ENCODE measurements at places on chromosomes 2 and 18.

DNA sequence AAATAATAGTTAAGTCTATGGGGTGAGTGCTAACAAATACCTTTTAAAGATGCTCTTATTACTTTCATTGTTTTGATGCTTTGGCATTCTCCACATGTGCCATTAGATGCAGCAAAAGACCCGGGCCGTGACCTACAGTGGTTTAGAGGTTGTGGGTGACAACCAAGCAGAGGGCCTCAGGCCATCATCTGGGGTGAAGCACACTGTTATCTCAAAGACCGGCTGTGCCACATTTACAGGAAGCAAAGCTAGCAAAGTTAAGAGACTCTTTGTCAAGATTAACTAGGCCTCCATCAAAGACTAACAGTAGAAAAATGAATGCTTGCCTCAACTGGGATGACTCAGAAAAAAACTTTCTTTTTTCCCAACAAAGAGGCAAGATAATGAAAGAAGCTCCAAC is 695.3 kb downstream of the SATB2 start:
- no peak for DNase-seq

DNA sequence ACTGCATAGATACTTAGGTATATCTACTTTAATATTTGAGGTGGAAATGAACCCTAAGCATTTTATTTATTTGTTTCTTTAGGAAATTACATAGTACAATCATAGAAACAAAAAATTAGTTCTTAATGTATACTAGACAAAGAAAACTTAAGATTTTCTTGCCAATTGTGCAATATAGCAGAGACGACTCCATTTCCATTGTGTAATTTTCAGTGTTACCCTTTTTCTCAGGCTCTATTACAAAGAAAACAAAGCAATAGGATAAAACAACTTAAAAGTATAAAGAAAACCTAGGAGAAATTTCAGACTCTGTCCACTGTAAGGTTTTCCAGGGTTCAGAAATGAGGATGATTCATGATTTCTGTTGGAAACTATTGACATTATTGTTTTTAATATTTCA is 89.0 kb upstream of the SERTAD2 start:
- DNase-seq: no peak

GRCh38 chr2:150589681-150590080 is 102.2 kb upstream of the RND3 start:
- DNase-seq: no peak

GRCh38 chr2:11163439-11164317 is 8.4 kb downstream of the SLC66A3 start:
- no peak for DNase-seq

DNA sequence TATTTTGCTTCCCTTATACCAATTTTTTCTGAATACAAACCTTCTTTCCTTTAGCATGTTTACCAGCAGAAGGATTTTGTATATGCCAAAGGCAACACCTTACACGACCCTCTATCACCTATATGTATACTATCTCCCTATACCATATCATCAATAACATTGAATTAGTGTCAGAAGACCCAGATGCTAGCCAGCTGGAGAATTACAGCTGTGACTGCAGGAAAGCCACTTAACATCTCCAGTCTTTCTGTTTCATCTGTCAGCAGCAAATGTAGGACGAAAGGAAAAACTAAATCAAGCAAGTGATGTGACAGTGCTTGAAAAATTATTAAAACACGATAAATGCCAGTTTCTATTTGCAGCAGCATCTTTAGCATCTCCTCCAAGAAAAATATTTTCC is 193.7 kb downstream of the STK39 start:
- no peak for DNase-seq

DNA sequence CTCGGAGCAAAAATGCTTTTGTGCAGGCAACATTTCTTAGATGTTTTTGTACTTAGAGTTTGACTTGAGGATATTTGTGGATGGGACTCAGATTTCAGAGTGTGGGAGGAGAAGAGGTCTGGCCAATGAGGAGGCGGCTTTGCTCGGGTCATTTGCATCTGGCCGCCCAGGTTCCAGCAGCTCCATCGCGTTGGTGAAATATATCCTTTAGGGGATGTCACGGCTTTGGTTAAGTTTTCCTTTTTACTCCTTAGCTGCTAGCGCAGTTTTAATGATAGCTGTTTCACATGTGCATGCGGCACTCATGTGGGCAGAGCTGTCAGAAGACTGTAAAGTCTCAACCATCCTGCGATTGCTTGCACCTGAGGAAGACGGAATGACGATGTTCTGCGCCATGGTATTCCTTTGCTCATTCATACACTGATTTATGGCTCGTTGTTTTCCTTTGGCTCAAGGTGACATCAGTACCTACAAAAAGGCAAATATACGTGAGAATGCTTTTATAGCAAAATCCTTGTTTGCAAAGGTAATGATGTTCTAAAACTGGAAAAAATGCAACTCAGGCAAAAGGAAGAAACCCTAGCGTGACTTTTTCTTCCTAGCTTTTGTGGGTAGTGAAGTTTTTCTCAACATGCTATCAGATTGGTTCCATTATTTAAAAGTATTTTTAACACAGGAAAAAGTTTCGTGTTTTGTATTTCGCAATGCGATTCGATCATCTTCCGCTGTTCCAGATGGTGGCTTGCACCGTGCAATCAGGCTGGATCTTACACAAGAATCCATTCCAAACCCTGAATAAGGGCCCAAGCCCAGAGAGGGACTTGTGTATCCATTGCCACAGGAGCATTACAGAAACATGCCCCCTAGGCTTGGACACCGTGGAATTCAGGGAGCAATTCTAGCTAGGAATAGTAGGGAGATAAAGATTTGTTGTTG is 70.5 kb upstream of the ZNF516 start:
- no peak for DNase-seq

DNA sequence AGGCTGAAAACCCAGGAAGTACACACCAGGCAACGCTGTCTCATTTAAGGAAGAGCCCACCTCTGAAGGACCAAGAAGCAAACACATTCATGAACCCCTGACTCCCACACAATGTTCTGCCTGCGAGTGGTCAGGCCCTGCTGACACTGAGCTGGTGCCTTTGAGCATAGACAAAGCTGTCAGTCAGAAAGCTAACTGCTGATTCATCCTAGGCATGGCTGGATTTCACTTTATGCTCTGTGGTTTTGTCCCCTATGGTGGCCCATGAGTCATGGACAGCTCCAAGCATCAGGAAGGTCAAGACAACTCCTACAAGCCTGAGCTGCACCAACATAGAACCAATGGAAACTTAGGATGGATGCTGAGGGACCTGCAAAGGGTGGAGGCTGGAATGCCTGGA is 78.9 kb downstream of the UXS1 start:
- DNase-seq: no peak

DNA sequence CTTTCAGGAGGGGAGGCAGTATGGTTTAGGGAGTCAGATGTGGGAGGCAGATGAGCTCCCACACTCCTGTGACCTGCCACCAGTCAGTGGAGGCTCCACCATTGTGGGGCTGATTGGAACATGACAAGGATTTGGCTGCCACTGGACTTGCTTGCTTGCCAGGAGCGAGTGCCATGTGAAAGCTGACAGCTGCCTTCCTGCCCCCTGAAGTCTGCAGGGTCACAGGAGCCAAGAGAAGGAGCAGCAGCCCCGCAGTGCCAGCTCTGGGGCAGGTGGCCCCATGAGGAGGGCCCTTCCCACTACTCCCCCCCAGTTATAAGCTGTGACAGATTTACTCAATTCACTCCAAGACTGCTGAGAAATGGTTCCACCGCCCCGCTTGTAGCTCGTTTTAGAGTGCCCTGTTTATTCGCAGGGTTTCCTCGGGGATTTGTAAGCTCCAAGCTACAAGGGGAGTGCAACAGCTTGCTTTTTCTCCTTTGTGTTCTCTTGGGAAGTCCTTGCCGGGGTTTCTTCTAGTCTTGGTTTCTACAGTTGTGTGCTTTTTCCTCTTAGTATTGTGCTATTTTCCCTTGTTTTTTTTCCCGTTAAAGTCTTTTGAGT is 414.3 kb downstream of the MEIS1 start:
- no peak for DNase-seq

- no peak for DNase-seq
Observed at GRCh38 chr2:239216614-239217273, 184.1 kb downstream of the HDAC4 start.

DNA sequence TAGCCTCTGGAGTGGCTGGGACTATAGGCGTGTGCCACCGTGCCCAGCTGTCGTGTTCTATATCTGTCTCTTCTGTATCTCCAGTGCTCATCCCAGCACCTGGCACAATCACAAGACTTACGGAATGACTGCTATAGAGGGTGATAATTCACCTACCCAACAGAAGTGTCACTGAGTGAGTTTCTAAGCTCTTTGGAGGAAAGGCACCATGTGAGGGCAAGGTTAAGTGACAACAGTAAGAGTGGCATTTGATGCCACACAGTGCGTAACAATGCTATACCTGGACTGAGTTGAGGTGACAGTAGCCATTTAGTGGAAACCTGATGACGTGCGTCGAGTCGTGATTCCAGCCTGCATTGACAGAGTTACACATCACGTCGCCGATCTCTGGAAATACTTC is 89.0 kb downstream of the KCTD1 start:
- no peak for DNase-seq

GRCh38 chr2:218832520-218832919 is 917 bp upstream of the PRKAG3 start:
- no peak for DNase-seq

GRCh38 chr18:55102958-55103456 is 143.7 kb upstream of the CCDC68 start:
- no peak for DNase-seq

DNA sequence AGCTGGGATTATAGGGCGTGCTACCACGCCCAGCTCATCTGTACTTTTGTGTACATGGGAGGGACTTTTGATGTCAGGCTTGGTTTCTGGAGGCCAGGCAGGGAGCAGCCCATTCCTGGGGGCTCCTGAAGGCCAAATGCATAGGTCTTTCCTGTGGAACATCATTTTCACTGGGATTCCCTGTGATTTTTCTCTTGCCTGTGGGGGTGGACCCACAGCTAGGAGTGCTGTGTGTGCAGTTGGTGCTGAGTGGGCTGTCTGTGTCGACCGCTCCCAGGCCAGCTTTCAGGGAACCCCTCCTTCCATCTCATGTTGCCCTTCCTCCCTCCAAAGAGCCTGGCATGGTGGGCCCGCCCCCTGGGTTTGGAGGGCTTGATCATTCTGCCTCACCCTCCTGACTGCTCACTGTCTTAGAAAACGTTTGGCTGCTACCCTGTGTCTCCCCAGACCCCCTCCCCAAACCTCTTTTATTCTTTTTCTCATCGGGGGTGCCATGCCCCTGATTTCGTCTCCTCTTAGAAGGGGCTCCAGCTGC is 10.5 kb downstream of the EFHD1 start:
- no peak for DNase-seq

- DNase-seq: no peak
Observed at GRCh38 chr2:30789670-30790210, 17.5 kb downstream of the CAPN13 start.

DNA sequence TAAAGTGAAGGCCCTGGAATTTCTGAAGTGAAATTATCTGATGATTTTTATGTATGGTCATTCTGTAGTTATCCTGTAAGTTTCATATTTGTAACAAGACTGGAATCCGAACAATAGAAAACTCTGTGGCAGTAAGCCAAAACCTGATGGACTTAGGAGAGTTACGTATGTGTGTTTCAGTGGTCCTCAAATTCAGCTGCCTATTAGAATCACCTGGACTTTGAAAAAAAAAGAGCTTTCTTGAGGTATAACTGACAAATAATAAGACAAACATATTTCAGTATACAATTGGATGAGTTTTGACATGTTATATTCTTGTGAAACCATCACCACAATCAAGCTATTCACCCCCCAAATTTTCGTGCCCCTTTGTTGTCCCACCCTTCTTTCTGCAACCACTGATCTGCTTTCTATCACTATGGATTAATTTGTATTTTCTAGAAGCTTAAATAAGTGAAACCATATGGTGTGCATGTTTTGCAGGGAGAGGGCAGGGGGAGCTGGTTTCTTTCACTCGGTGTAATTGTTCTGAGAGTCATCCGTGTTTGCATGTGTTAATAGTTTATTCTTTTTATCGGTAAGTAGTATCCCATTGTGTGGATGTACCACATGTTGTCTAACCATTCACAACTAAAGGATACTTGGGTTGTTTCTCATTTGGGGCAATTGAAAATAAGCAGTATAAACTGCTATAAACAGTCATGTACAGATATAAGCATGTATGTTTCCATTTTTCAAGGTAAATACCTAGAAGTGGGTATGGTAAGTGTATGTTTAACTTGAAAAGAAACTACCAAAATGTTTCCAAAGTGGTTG is 50.2 kb upstream of the EML4 start:
- no peak for DNase-seq

DNA sequence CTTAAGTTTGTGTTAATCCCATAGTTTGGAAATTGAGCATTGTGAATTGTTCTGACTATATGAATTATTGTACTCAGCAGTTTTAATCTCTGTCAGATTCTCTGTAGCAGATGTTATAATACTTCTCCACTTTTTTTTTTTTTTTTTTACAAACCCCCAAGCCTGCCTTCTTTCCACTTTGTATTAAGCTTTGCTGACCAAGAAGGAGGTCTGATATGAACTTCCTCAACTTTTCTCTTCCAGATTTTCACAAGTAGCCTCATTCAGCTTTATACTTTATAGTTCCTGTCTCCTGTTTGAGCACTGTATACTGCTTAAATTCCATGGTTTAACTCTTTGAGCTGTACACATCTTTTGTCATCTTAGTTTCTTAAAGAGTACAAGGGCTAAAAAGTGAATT is 105.0 kb downstream of the HAUS1 start:
- DNase-seq: no peak

DNA sequence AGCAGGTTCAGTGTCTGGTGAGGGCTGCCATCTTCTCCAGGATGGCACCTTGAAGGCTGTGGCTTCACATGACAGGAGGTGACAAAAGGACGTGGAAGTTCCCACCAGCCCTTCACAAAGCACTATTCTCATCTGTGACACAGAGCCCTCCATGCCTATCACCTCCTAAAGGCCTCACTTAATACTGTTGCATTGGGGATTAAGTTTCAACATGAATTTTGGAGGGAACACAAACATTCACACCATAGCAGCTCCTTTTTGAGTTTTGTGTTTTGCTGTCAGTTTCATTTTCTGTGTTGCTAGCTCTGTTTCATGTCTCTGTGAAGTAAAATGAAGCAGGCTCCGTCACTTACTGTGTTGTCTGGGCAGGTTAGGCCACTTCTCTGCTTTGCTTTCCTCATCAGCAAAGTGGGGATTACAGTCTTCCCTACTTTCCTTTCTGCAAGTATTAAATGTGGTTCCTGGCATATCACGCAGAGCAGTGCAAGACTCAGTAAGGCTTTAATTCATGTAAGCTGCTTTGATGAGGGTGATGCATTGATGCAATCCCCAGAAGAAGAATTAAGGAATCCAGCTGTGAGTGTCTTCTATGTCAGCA is 31.6 kb downstream of the LIMS1 start:
- DNase-seq: no peak

DNA sequence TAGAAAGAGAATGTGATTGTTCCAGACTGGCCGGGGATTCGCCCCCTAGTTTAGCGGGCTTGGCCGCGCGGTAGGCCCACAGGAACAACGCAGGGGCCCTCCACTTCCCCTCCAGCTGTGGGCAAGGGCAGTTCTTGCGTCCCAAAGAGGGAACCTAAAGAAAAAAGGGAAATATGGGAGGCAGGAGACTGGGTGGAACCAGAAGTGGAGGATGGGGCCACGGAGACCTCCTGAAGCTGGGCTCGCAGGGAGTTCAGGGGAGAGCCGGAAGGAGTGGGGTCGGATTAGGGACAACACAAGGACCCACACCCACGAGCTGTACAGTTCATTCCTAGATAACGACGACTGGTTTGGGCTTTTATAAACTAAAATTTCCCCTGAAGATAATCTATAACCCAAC is 18.2 kb downstream of the GNLY start:
- no peak for DNase-seq

- DNase-seq: no peak
Observed at GRCh38 chr2:95008306-95008705, 17.2 kb upstream of the MAL start.

GRCh38 chr2:12177455-12178288 is 431.2 kb downstream of the LPIN1 start:
- DNase-seq: no peak
